ENCODE measurements at places on chromosomes 12 and 14.
A peak's percentile ranks its signal among the peaks of the same experiment; 100 is the strongest.

GRCh38 chr14:34770901-34771300 is 56.5 kb upstream of the CFL2 start:
- no peak for DNase-seq

DNA sequence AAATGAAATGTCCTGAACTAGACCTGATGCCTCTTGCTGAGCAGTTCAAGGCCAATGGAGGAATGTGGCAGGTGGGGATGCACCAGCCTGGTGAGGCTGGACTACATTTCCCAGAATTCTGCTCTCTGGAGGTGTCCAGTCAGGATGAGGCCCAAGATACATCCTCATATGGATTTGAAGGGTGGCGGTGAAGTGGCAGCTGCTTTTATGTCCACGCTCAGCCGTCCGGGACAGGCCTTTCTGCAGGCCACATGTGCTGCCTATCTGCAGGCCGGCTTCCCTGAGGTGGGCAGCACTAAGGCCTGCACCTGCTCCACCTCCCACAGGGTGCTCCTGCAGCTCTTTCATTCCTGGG is 230.2 kb downstream of the BCL11B start:
- no peak for DNase-seq

GRCh38 chr12:118015944-118016343 is 559 bp upstream of the RFC5 start:
- DNase-seq = no peak

- peak; percentile 70 for DNase-seq
These were observed 545 bp downstream of the YARS2 start for GRCh38 chr12:32755051-32755653.

DNA sequence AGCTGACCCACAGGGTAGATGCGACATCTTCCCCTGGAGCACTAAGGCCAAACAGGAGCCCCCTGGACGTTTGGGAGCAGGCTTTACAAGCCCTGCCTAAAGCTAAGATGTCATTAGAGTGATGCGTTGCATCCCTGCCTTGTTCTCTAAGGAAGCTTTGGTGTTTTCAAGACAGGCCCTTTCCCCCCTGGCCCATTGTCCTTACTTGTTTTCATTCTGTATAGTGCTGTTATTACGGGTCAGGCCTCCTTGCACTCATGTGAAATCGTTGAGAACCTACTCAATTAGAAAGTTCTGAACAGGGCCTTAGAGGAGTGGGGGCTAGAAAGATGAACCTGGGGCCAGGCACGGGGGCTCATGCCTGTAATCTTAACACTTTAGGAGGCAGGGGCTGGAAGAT is 1.7 kb upstream of the PRKCH start:
- no peak for DNase-seq

DNA sequence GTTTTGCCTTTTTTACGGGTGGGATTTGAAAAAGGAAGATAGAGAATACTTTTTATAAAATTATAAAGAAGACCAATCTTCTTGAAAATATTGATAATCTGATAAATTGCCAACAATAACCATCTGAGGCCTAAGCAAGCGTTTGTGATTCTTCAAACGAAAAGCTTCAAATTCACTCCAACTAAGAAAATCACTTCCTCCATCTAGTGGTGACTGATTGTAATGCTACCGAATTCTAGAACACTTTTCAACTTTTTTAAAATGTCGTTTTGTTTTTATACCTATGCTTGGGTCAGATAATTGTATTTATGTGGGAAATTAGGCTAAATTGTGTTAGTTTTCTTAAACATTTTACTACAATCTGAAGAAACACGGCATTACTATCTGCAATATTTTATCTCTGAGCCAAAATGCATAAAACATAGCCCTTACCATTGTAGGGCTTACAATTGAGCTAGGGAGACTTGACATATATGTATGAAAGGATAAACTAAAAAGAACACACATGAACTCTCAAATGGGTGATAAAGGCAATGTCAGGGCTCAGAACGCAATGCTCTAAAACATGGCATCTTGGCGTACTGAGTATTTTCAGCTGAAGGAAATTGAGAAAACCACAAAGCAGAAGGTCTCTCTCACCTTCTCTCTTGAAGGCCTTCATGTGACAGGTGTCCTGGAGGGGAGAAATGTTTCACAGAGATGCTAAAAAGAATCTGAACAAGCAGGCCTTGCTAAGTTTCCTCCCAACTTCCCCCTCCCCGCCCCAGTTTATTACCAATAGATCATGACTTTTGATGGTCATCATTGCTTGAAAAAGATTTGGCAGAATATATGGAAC is 36.8 kb upstream of the G2E3 start:
- no peak for DNase-seq

DNA sequence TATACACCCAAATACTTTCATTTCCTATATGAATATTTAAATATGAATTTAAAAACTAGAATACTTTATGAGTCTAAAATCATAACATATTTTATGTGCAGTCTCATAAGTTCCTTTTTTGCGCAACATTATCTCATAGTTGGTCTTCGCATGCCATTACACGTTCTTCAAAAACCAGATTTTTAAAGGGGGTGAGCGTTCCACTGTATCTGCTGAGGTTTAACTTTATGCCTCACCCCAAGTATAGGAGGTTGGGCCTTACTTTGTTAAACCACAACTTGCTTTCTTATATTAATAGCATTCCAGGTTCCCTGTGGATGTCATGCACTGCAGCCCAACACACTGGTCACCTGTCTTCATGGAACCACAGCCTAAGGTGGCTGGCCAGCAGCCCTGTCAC is 118.6 kb downstream of the APAF1 start:
- DNase-seq = no peak

DNA sequence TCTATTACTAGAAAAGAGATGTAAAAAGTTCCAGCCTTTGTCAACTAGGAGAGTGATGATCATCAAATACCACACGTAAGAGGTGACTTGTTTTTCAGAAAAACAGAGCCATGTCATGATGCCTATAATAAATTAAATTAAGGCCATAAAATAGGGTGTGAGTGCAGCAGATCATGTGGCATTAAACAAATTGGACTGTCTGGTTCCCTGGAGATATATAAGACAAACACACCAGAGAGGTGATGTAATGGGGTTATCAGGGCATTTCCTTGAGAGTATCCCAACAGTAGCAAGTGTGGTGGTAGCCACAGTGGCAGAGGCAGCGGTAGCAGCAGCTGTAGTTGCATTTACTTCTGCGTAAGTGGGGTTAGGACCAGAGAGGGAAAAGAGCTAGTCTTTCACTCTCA is 14.6 kb upstream of the GALNT6 start:
- no peak for DNase-seq

- no peak for DNase-seq
These were observed 18.0 kb upstream of the PRPF39 start for GRCh38 chr14:45065956-45066355.

GRCh38 chr12:115337693-115338543 is 653.9 kb upstream of the TBX3 start:
- DNase-seq = peak; percentile 47

DNA sequence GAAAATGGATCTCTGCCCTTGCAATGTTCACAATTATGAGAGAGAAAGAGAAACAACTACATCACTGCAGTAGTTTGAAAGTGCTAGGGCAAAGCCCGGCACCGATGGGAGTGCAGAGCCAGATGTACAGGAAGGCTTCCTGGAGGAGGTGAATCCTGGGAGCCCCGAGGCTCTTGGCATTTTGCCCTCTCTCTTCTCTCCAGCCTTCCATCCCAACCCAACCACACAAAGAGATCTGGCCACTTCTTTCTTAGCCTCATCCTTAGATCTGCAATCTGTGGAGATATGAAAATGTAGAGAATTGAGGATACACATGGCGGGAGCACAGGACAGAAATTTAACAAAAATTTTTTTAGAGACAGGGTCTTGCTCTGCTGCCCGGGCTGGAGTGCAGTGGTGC is 3.3 kb upstream of the PAPLN start:
- DNase-seq = no peak

DNA sequence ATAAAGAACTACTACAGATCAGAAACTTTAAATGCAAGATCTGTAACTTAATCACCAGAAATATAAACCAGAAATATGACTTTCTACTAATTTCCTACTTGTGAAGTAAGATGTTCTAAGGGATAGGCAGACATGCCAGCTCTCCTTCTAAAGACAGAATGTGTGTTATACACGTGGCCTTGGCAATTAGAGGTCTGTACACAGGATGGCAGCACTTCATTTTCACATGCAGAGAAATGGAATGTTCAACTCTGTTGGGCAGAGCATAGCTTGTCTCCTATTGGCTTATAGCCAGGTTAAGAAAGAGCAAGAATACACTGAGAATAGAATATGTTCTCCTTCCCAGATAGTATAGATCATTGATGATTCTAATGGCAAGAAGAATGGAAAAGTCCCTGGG is 403.8 kb downstream of the DAD1 start:
- no peak for DNase-seq

- DNase-seq = no peak
These were observed 26.8 kb upstream of the IL22 start for GRCh38 chr12:68280240-68280639.

- no peak for DNase-seq
These were observed 30.2 kb downstream of the OSBPL8 start for GRCh38 chr12:76529226-76529918.

DNA sequence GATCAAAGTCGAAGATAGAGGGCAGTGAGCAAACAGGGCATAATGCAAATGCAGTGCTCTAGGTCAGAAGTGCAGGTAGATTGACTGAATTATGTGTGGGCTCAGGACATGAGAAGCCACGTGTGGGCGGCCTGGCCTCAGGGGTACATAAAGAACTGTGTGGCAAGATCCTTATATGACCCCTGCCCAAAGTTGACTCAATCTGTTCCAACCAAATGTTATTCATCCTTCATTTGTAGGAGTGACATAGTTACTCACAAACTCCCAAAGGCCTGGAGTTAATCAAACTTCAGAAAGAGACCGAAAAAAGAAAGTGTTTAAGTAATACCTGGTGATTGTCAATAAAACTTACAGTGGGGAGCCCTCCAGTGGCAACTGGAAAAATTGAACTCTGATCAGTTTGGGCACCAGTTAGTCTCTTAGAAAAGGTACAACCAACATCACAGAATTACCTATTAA is 150.4 kb upstream of the FAR2 start:
- no peak for DNase-seq

DNA sequence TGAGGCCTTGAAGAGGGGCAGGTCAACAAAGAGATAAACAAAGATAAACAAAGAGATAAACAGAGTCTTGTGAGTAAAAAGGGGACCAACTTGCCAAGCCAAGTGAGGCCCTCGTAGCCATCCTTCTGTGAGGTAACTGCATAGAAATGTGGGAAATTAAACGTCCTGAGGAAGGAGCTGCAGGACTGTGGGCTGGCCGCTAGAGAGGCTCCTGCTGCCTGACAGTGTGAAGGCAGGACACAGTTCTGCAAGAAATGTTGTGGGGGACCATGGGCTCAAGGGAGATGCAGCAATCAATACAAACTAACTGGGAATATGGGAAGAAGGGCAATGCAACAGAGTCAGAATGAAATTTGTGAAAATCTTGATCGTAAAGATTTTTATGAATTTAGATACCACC is 91.9 kb downstream of the SLC8A3 start:
- DNase-seq = no peak

DNA sequence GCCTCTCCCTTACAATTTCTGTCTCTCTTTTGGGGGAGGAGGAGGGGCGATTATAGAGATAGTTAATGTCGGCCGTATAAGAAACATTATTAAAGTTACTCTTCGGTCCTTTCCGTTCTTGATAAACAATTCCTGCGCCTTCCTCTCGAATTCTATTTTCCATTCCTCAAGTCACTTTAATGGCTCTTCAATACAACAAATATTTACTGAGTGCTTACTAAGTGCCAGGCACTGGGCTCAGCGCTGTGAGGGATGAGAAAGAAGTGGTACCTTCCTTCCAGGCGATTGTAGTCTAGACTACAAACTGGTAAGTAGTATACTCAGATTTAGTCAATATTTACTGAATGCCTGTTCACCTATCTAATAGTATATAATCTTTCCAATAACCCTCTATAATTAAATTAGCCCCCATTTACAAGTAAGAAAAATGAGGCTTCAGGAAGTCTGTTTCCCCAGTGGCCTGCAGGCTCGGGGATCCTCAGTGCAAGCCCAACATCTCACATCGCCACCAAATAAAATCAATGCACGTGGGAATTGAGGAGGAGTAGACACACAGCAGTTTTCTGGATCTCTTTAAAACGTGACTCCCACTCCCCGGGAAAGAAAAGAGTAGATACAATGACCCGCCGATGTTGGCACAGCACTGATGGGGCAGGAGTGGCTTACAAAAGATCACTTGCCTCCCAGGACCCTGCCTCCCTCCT is 589 bp upstream of the ZNF219 start:
- DNase-seq = no peak

DNA sequence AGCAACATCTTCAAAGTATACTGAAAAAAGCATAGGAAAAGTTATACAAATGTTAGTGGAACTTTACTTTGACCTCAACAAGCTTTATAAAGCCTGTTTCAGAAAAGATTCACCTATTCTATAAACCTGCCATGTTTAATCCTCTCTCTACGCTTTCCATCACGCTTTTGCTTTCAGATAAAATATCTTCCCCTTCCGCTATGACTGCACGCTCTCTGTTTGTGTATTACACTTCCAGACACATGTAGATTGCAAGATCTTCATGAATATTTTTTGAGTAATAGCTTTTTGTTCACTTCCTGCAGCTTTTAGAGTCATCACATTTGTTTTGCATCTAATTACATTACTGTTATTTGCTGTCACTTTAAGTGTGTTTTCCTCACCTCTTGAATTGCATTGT is 271.4 kb downstream of the RASSF9 start:
- DNase-seq = no peak

GRCh38 chr12:92658611-92659010 is 44.2 kb upstream of the PLEKHG7 start:
- no peak for DNase-seq

DNA sequence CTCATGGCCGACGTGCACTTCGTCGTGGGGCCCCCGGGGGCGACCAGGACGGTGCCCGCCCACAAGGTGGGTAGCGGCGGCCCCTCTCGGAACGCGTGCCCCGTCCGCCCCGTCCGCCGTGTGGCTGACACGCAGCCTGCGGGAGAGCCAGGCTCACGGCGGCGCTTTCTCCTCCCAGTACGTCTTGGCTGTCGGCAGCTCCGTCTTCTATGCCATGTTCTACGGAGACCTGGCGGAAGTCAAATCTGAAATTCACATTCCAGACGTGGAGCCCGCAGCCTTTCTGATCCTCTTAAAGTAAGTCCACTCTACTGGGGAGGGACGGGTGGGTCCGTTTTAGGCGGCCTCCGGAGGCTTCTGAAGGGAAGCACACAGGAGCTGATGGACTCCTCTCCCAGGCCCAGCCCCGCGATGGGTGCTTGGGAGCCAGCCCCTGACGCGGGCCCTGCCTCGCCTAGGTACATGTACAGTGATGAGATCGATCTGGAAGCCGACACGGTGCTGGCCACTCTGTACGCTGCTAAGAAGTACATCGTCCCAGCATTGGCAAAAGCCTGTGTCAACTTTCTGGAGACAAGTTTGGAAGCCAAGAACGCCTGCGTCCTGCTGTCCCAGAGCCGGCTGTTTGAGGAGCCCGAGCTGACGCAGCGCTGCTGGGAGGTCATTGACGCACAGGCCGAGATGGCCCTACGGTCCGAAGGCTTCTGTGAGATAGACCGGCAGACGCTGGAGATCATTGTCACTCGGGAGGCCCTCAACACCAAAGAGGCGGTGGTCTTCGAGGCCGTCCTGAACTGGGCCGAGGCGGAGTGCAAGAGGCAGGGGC is 1.1 kb downstream of the BTBD6 start:
- DNase-seq = no peak

GRCh38 chr12:127539226-127539858 is 727.6 kb upstream of the TMEM132C start:
- no peak for DNase-seq

All from prostate gland (tissue), 2 donors.